Activated naive CD4-positive, alpha-beta T cell treated with anti-CD3 and anti-CD28 coated beads, Interleukin-2, amount 50 U/mL, for 16 hours (primary cell): ENCODE measurements at places on chromosomes 3 and 15.
A peak's percentile ranks its signal among the peaks of the same experiment; 100 is the strongest.

- DNase-seq, result no peak
Observed at GRCh38 chr3:131704098-131704497, 201.3 kb upstream of the MRPL3 start.

GRCh38 chr15:25251700-25252390 lies 187.0 kb downstream of the UBE3A start:
- DNase-seq, result peak; percentile 8

DNA sequence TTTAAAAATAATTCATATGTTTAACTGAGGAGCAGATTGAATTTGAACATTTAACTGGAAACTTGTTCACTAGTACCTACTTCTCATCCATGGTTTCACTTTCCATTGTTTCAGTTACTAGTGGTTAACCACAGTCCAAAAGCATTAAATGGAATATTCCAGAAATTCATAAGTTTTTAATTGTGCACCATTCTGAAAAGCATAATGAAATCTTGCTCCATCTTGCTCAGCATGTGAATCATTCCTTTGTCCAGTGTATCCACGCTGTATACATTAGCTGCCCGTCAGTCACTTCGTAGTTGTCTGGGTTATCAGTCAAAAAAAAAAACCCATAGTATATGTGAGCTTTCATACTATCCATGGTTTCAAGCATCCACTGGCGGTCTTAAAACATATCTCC lies 217.6 kb downstream of the TPRG1 start:
- no peak for DNase-seq

GRCh38 chr15:88208396-88208795 lies 48.1 kb downstream of the NTRK3 start:
- no peak for DNase-seq

DNA sequence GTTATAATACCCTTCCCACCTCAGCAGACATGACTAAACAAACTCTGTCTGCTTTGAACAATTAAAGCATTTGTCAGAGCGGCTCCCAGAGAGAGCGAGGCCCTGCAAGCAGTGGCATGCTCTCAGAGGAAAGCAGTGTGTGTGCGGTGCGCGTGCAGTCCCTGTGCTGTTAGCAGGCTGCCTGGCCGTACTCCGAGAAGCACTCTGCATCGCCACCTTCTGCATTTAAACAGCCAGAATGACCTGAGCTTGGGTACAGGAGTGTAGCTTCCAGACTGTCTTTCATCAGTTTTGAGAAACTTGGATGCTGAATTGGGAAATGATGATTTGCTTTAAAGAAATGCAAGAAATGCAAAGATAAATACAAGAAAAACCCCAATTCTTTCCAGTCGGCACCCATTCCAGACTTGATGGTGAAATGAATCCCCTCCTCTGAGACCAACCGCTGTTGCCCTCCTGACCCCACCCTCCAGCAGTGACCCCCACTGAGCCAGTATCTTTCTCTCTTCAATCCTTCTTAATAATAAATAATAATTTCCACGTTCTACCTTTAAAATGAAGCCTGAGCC lies 113.5 kb downstream of the VGLL4 start:
- no peak for DNase-seq

- no peak for DNase-seq
Observed at GRCh38 chr3:116051040-116051439, 394.2 kb downstream of the LSAMP start.

GRCh38 chr3:58387650-58388546 lies 45.7 kb downstream of the PDHB start:
- no peak for DNase-seq

GRCh38 chr3:125245521-125245920 lies 33.0 kb upstream of the SLC12A8 start:
- DNase-seq, result no peak

GRCh38 chr15:40428185-40428584 lies 12.6 kb upstream of the BAHD1 start:
- no peak for DNase-seq

GRCh38 chr15:65413051-65413759 lies 9.5 kb downstream of the IGDCC4 start:
- DNase-seq, result no peak

GRCh38 chr3:178665747-178666146 lies 129.5 kb downstream of the KCNMB2 start:
- DNase-seq, result no peak

DNA sequence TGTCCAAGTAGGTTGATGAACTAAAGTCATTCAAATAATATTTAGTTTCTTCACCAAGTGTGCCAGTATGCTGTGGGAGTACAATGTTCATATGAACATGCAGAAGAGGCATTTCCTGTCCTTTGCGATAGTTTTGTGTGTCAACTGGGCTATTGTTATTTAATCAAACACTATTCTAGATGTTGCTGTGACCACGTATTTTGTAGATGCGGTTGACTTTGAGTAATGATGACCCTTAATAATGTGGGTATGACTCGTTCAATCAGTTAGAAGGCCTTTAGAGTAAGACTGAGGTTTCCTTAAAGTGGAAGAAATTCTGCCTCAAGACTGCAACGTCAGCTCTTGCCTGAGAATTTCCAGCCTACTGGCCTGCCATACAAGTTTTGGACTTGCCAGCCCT lies 470.7 kb upstream of the CBLB start:
- DNase-seq, result no peak

- DNase-seq, result no peak
Observed at GRCh38 chr3:159187232-159187631, 385.4 kb downstream of the MFSD1 start.

DNA sequence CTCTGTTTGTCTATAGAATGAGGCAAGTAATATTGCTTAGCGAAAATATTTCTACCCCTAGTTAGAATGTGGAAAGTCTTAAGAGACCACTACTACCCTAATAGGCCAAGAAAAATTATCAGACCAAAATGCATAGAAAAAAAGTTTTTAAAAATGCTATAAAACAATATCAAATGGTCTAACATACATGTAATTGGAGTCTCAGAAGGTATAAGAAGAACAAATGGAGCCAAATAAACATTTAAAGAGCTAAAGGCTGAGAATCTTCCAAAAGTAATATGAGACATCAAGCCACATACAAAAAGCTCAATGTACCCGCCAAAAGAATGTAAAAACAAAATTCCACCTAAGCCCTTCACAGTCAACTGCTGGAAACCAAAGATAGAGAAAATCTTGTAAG lies 133.5 kb upstream of the GADL1 start:
- DNase-seq, result no peak

DNA sequence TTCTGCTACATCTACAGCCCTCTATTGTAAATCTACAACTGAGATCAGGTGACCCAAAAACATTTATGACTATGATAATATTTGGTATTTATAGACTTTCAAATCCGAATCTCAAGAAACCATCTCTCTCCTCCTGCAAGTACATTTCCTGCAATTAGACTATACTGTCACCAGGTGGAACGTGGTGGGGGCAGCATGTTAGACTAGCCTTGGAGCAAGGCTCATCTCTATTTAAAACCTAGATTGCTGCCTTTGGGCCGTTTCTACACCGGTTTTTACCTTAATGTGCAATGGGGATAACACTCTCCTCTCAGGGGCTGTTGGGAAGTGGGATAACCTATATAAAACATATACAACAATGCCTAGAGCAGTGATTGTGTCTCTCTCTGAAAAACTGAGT lies 3.8 kb upstream of the KATNBL1 start:
- no peak for DNase-seq

DNA sequence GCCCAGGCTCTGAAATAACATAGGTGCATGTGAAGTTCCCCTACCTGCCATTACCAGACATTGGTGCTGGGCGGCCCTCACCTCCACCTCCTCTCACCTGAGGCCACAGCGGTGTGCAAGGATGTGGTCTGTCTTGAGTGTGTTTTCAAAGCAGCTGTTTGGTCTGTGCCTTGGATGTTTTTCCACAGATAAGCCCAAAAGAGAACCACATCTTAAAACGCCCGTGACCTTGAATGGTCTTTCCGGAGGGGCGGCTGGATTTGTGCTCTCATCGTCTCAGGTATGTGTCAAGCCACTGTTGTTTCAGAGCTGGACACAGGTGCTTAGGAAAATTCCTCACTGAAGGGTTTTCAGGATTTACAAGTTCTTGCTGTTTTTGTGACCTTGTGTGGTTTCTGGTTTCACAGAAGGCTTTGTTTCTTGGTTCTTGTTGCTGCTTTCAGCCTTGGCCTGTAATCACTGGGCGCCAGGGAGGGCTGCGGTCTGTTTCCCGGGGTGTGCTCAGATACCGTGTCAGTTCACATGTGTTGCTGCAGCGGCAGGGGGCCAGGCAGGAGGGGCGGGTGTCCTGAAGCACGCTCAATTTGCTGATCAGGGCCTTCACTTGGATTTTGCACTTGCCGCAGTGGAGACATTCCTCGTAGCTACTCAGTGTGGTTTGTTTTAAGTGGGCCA lies 128.4 kb downstream of the IGF1R start:
- no peak for DNase-seq

DNA sequence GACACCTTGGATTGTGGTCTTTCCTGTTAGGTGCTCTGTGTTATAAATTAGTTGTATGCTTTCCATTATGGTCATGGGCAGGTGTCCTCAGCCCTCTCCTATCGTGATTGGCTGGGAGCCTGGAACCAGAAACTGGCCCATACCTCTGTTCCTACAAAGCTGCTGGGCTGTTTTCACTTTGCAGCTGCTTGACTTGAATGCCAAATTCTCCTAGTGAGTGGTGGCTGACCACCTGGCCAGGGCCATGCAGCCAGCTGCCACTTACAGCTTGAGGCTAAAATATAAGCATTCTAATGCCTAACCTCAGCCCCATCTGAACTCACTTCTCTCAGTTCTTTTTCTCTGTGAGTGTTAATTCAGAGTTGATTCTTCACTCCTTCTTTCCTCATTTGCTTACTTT lies 239.3 kb upstream of the GBE1 start:
- DNase-seq, result no peak

DNA sequence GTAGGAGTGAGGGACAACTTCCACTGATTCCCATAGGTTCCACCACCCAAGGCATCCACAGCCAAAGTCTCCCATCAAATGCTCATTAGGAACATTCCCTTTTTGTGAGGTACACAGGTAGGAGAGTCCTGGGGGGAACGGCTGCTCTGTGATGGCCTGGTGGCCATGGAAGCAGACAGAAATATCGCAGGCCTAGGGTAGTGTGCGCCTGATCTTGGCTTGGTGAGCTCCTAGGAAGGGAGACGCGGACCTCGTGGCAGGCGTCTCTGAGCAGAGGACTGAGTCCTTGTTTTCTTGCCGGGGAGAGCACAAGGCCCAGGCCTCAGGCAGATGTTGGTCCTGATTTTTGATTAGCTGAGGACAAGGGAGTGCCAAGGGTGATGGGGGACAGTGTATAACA lies 99.5 kb downstream of the SNRPN start:
- DNase-seq, result no peak

DNA sequence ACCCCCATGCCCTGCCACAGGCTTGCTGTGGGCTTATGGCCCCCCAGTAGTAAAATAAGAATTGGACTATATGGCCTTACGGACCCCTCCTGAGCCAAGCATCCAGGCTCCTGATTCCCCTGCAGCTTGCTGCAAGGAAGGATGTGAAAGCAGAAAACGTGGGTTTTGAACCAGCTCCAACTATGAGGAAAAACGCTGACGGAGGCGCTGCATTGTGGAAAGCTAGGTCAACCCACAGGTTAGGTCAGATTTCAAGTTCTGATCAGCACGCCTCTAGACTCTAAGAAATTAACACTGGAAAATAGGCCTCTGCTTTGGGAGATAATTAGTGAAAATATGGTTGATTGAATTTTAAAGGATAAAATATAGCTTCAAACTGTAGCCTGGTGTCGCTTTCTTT lies 195.4 kb upstream of the HES1 start:
- no peak for DNase-seq

- DNase-seq, result no peak
Observed at GRCh38 chr3:196749125-196749524, 9.5 kb downstream of the PAK2 start.

GRCh38 chr3:9932843-9933560 lies 632 bp upstream of the CRELD1 start:
- DNase-seq, result peak; percentile 92

GRCh38 chr3:19485267-19485666 lies 337.0 kb downstream of the KCNH8 start:
- no peak for DNase-seq

- no peak for DNase-seq
Observed at GRCh38 chr3:12658593-12659058, 5.3 kb downstream of the RAF1 start.

DNA sequence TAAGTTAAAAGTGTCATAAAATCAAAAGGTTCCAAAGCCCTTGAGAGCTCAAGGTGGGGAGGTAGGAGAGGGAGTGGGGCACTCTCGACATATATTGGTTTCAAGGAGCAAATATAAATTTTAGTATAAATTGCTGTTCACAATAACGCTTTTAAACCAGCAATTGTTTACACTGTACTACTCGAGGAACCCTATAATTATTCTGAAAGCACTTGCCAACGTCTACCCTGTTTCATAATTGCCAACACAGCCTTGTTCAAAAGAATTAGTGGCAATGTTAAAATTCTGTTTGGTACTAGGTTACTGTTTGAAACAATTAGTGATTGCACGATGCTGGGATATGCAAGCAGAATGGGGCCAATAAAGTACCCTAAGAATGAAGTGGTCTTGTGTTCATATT lies 76.3 kb upstream of the ICE2 start:
- DNase-seq, result no peak

DNA sequence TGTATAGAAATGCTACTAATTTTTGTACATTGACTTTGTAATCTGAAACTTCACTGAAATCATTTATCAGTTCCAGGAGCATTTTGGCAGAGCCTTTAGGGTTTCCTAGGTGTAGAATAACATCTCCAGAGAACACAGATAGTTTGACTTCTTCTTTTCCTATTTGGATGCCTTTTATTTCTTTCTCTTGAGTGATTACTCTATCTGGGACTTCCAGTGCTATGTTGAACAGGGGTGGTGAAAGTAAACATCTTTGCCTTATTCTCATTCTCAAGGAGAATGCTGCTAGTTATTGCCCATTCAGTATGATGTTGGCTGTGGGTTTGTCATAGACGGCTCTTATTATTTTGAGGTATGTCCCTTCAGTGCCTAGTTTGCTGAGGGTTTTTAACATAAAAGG lies 697.9 kb upstream of the ROBO1 start:
- no peak for DNase-seq

- no peak for DNase-seq
Observed at GRCh38 chr3:132726341-132726823, 4.2 kb upstream of the NPHP3 start.

- DNase-seq, result no peak
Observed at GRCh38 chr3:196236223-196236622, 19.9 kb downstream of the SLC51A start.

GRCh38 chr3:13158871-13159270 lies 85.6 kb upstream of the IQSEC1 start:
- no peak for DNase-seq

GRCh38 chr3:53696401-53697172 lies 149.6 kb downstream of the CHDH start:
- no peak for DNase-seq
